ENCODE measurements at places on chromosomes 13 and 19.

- DNase-seq: no peak
Measured at GRCh38 chr19:5714816-5715215, 5.1 kb downstream of the LONP1 start.

- peak; percentile 70 for DNase-seq
Measured at GRCh38 chr19:6108721-6109633, 1.3 kb downstream of the RFX2 start.

DNA sequence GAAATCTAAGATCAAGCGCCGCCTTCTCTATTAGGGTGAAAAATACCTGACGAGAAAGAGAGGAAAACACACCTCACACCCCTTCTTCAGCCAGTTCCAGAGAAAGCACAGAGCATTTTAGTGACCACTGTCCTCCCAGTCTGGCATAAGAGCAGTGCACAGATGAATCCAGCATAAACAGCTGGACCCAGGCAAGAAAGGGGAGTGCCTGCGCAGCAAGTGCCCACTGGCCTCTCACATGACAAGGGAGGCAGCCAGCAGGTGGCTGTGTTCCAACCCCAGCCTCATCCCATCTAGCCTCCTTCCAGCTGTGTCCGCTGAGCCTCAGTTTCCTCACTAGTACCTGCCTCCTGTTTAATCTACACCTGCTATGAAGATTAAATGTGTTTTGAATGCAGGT is 8.0 kb downstream of the MED26 start:
- DNase-seq: no peak

GRCh38 chr13:112058941-112059340 is 8.0 kb upstream of the SOX1 start:
- DNase-seq: no peak

GRCh38 chr19:35911790-35912189 is 3.7 kb upstream of the TYROBP start:
- DNase-seq: no peak

DNA sequence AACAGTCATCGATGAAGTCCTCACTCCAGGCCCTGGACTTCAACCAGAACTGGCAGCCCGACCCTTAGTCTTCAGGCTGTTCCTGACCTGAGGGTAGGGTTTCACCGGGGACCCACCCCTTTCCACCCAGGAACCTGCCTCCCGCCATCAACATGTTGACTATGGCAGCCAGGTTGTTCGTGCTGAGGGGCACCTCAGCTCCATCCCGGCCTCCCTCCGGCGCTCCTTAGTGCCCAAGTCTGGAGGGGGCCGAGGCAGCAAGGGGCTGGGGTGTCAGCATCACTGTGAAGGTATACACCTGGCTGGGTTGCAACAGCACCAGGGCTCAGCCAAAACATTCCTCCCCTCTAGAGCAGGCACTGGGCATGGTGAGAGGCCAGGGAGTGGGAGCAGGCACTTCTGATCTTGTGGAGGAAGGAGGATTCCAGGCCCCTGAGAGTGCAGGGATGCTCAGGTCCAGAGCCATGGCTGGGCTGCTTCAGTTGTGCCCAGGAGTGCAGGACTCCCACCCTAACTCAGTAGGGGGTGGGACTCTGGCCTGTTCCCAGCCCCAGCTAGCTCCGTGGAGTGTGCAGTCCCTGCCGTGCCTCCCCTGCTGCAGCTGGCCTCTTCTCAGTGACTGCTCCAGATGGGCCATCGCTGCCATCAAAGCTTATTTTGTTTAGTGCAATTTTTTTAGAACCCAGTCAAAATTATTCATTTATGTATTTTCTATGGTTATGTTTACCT is 1445.9 kb downstream of the PCDH9 start:
- peak; percentile 34 for DNase-seq

GRCh38 chr19:49340069-49340864 is 5.1 kb downstream of the CD37 start:
- DNase-seq: peak; percentile 87

GRCh38 chr19:42068756-42069571 is 1.0 kb downstream of the GRIK5 start:
- DNase-seq: no peak

DNA sequence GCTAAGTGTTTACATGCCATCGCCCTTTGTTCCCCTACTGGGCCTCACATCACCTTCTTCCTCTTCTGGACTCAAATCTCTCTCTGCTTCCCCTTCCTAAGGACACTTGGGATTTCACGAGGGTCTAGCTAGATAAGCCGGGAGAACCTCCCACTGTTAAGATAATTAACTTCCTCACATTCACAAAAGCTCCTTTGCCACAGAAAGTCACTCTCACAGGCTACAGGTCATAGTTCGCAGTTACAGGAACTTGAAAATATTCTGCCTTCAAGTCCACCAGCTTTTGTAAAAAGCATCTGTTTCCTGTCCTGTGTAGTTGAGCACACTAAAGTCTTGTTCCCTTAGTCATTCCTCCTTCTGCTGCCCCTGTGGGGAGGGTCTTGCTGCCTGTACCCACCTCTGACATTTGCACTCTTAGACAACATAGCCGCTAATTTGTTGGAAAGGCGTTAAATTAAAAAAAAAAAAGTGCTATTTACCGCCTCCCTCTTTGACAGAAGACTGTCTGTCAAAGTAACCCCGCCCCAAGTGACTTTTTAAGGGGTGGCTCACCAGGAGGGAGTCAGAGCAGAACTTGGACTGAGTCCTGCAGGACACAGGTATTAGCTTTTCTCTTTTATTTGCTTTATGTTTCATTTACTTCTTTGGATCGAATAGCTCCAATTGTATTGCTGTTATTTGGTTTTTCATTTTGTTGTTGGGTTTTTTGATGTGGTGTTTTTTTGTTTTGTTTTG is 26.8 kb upstream of the CEACAM21 start:
- no peak for DNase-seq

DNA sequence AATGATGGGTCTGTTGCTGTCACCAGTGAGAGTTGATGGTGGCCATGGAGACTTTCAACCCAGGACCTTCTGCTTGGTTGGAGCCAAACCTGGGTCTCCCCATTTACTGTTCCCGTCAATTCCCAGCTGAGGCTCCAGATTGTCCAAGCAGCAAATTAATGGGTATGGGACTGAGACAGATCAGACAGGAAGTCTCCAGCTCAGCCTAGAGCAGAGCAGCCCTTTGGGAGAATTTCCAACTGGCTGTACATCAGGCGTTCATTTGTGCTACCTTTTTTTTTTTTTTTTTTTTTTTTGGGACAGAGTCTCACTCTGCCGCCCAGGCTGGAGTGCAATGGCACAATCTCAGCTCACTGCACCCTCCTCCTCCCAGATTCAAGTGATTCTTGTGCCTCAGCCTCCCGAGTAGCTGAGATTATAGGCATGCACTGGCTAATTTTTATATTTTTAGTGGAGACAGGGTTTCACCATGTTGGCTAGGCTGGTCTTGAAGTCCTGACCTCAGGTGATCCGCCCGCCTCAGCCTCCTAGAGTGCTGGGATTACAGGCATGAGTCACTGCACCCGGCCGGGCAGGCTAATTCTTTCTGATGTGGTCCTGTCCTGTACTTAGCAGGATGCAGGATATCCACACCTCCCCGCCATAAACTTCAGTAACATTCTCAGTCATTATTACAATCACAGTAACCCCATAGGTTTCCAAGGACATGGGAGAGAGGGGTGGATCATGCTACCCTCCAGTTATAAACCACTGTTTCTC is 9.3 kb downstream of the MAP3K10 start:
- no peak for DNase-seq

DNA sequence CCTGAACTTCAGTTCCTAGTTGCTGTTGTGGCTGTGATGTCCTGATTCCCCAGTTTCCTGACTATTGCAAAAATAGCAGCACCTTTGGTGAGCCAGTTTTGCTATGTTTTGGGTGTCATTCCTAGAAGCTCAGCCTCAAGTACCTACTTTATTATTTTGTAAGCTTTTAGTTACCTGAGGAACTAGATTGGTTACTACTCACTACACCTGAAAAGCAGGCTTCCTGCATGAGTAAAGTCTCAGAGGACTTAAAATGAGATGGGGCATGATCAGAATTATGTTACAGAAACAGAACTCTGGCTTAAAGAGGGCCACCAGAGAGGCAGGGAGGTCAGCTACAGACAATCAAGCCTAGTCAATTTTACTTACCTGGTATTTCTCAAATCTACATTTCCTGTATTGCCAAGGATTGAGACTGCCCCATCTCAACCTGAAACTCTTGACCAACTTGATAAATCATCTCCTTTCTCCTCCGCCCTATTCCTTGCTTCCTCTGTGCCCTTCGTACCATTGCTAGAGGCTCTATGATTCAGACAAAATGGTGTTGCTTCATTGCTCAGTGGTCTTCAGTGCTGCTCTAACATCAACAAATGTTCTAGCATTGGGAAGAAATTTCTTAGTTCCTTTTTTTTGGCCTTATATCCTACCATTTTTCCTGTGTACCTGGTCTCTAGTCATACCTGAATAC is 58.9 kb downstream of the RAP2A start:
- no peak for DNase-seq

GRCh38 chr13:113825841-113826240 is 38.0 kb downstream of the GAS6 start:
- no peak for DNase-seq

DNA sequence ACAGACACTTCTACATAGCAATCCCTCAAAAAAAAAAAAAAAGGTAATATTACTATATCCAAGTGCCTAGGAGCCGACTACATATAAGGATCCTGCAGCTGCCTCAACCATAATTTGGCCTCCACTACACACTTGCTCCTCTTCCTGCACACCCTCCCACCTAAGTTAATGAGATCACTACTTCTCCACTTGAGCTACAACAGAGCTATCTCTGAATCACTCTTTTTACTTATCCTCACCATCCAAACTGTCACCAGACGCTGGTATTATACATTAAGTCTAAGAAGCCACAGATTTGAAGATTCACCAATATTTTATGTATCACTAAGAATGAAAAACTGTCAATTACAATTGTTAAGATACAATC is 8.3 kb downstream of the OBI1 start:
- no peak for DNase-seq

DNA sequence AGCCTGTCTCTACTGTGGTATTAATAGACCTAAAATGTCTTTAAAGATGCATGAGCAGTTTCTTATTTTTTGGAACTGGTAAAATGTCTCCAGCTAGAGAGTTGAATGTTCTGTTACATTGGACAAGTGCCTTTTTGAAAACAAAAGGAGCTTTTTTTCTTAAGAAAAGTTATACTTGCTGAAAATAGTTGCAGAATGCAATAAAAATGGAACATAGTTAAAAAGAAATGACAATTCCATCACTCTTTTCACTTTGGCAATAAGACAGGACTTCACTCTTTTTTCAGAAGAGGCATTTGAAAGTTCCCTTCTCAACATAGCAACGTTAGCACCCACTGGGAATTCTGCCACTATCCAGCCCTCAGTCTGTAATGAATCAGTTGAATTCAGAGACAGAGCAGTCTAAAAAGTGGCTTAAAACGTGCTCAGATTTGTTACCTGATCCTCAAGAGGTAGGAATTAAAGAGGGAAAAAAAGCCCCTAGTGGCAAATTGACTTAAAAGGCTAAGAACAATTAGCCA is 10.1 kb downstream of the RGCC start:
- DNase-seq: no peak

DNA sequence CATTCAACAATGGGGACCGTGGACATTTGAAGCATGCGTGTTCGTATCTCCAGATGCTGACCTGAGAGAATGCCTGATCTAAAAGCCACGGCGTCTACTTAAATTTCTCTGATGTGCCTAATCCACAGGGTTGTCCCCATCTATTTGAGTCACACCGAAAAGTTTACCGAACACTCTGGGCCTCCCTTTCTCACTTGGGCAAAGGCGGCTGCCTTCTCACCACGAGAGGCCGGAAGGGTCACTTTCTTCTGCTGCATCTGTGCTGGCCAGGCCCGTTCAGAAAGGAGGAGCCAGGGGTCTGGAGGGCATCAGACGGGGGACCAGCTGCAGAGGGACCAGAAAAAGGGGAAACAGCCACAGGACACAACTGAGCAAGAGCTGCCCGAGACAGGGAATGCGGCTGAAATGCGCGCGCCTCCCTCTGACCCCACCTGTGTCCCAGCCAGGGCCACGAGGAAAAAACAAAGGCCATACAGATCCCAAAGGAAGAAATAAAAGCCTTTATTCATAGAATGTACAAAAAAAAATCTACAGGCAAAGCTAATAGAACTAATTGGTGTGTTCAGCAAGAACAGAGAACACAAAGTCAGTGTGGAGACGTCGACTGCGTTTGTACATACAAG is 71.3 kb upstream of the C13orf46 start:
- DNase-seq: no peak

DNA sequence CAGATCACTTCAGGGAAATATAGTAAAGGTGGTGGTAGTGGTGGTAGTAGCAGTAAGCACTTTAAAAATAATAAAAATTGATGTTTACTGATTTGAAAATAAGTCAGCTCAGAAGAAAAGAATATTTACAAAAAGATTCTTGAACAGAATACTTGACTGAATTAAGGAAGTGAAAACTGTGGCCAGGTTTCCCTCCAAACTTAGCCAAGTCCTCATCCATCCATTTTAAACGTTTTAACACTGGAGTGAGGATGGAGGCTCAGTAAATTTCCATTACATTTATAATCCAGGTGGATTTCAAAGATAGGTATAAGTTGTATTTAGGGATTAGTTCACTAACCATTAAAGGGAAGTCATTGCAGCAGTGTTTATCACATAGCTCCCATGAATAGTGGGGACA is 221.5 kb downstream of the RGCC start:
- DNase-seq: no peak

DNA sequence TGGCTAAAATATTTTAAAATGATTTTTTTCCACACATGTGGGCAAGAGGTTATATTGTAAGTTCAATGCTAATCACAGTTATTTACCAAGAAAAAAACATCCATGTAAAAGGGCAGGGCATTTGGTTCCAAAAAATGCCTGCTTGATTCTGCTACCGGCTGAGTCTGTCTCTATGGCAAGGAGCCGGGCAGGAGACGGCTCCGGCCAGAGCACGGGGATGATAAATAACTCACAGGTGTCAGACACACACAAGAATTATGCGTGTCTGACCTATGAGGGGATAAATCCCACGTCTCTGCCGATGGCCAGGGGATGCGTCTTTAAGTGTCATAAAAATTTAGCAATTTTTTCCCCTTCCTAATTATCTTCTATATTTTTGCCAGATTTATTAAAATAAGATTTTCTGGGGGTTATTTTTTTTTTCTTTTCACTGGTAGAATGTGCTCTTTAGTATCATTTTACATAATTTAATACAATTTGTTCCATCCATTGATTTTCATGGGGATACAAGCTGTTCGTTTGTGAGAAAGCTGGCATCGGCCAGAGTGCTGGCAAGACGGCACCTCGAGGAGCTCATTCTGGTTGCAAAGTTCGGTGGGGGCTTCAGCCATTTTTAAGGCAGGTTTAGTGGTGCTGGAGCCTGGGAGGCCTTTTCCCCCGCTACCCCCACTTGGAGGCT is 253.9 kb downstream of the ZNF536 start:
- no peak for DNase-seq

DNA sequence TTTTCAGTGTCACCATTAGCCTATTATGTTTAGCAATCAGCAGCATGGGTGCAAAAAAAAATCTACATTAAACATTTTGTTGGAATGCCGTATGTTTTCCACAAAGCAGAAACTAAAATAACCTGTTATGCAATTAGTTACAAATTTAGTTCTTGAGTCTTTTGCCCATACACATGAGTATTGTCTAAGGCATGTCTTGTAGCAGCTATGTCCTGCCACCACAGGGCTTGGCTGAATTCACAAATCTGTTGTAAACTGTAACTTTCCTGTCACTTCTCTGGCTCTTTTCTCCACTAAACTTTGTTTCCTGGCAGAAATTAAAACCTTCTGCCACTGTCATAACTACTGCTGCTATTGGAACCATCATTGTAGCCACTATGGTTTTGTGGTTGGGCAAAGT is 277.9 kb upstream of the SPRY2 start:
- DNase-seq: no peak
